Dermis blood vessel endothelial cell (primary cell): ENCODE measurements at places on chromosomes 4 and X.

- no peak for DNase-seq
Observed at GRCh38 chrX:17876135-17876534, 15.0 kb upstream of the RAI2 start.

- DNase-seq: peak; percentile 2
Observed at GRCh38 chr4:126697748-126698147, 935.0 kb upstream of the INTU start.

DNA sequence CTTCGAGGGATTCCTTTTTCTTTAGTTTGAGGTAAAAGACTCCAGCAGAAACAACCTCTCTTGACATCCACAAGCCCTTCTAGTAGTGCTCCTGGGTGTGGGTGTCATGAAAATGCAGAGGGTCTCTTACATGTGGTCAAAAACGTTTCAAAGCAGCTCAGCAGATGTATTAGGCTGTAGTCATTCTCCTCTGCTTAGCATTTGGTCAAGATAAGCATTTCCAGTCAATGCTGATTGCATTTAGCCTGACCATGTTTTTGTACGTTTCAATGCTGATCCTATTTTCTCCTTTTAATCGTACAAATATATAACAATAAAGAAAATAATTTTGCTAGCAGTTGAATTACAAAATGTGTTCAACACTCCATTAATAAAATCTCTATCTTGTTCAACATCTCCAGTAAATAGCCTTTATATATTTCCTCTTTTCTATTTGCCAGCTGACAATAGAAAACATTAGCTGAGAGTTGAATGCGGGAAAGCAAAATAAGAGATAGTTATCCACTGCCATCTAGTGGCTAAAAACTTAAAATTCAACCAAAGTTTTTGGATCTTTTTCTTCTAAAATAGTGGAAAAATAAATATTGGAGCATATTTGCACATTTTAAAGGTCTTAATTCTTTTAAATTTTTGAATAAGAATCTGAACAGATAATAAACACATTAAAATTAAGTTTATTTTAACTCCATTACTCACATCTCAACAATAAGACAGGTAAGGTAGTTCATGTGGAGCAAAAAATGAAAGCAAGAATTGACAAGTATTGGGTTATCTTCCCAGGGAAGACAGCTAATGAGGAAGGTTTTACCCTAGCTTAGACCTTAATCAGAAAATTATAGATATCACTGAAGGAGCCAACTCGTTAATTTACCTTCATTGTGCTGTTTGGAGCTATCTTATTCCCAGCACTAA lies 15.2 kb upstream of the PACRGL start:
- DNase-seq: peak; percentile 52

DNA sequence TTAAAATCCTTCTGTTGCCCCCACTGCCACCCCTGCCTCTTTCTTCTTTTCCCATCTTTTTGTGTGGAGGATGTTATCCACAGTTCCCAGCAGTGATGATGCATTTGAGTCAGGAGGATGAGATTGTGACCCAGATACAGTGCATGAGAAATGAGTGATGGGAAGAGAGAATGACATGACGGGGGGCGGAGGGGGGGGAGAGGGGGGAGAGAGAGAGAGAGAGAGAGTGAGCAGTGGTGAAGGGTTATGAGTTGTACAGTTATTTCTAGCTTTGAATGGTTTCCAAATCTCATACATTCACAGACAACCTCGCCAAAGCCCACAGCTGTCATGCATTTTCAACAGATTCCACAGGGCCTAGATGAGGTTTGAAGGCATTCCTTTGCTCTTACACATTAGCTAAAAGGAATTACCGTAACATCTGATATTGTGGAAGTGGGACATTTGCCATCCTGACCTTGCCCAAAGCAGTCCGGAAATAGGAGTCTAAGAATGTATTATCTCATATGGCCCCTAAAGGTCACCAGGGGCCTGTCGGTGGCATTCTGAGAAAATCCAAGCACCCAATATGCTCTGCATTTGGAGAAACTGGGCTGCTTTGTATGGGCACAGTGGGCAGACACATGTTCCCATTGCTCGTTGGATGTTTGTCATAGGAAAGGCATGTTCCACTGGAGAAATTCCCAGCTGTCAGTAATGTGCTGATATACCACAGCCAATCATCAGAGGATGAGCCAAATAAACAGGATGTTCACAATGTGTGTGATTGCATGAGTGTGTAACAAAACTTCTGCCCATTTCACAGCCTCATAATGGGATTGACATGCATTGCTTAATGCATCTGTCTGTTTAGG lies 435.8 kb downstream of the SPRY1 start:
- DNase-seq: peak; percentile 89

DNA sequence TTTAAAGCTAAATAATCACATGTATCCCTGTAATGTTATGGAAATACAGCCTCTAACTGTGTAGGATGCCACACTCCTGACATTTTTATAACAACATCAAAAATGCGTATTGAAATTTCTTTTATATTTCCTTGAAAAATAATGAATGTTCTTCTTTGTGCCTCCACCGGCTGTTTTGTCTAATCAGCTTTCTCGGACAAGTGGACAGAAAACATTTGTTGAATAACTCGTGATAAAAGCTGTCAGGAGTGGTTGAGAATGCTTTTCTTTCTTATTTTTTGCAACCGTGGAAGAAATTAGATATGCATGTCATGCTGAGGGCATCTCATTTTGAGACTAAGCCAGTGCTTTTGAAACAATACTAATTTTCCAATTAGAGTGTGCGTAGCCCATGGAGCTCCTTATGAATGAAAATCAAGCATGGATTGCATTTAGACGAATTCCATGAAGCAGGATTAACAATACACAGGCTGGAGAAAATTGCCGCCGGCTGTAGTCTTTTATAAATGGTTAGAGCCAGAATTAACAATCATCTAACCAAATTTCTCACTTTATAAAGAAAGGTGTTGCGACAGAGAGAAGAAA lies 614.5 kb upstream of the LCORL start:
- no peak for DNase-seq

DNA sequence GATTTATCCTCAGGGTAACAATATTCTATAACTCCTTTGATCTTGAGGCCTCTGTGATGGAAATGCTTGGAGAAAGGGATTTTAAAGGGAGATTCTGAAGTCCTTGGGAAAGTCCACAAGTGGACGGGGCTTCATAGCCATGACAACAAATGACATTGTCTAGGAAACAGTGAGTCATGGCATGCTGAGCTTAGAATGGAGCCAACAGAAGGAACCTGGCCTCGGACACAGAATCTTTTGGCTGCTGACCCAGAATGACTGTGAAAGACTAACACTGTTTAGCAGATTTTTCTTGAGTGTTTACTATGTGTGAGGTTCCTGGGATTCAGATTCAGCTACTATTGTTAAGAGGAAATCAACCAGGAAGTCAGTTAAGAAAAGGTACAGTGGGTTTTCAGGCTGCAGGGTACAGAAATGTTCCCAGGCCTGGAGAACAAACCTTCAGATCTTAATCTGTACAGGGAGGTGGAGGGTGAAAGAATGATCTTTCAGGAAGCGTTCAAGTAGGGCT lies 18.1 kb upstream of the CXCL2 start:
- peak; percentile 100 for DNase-seq

DNA sequence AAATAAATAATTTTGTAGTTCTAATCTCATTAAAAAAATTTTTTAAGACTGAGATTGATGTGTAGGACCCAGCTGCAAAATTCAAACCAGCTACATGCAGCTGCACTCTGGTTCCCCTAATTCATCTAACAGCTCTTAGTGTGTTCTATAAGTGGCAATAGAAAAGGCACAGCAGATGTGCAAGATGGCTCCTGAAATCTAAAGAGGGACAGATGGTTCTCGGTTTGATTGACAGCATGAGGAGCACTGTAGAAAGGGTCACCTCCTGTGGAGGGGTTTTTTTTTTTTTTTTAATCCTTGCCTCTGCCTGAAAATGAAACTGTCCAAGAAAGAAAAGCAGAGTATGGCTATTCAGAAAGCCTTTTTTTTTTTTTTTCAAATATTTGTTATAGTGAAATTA lies 16.9 kb upstream of the OCIAD1 start:
- no peak for DNase-seq

GRCh38 chr4:83922402-83922801 lies 386.5 kb downstream of the GPAT3 start:
- DNase-seq: no peak
